ENCODE measurements at places on chromosomes 4 and X.

DNA sequence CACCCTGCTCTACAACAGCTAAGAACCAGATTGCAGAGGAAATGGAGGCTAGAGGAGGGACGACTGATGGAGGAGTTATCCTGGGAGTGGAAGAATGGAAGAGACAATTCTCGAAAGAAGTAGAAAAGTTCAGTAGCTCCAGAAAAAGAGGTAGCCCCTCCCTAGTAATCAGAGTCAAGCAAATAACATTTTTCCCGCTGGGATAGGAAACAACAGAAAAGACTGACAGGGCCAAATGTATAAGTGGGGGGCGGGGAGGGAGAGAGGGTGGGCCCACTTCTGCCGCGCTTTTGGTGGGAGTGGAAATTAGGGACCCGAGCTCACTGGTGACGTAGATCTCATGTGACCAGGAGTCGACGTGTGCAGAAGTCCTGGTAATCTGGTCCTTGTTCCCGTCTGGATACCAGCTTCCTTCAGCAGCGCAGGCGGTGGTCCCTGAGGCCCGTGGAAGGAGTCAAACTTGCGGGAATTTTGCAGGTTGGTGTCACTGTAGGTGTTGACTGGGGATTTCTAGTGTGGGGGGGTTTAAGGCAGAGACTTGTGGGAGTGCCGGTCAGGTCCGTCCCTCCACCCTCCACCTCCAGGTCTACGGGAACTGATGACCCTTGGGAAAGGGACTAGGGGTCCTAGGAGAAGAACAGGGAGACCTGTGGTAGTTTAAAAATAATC lies at the start of gene TCEAL9:
Gene TCEAL9, plus strand, starts transcription at position 377 of the 669 bp plus-strand sequence. CDS start 1,179 bp downstream, outside the sequence.
- DNase-seq = peak; percentile 41

DNA sequence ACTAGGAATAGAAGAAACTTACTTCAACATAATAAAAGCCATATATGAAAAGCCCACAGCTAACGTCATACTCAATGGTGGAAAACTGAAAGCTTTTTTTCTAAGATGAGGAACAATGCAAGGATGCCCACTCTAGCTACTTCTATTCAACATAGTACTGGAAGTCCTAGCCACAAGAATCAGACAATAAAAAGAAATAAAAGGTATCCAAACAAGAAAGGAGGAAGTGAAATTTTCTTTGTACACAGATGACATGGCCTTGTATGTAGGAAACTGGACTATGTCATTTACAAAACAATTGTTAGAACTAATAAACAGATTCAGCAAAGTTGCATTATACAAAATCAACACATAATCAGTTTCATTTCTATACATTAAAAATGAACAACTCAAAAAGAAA lies 25.5 kb upstream of the NXT2 start:
- no peak for DNase-seq

- no peak for DNase-seq
Observed at GRCh38 chrX:150352114-150352513, 11.0 kb upstream of the MAMLD1 start.

DNA sequence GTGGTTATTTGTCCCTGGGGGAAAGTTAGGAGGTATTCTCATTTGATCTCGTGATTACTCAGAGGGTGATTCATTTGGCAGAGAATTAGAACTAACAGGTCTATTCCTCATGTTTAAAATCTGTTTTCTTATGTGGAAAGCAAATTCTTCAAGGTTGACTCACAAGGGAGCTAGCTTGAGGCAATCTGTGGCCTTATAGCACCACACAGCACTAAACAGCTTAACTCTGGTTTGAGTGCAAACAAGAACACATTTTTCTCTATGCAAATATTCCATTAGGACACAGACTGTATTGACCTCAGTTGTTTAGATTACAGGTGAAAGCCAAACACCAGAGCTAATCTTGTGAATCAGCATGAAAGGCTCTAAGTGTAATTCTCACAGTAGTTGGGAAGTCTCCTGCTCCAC lies 694.4 kb upstream of the POU3F4 start:
- no peak for DNase-seq

DNA sequence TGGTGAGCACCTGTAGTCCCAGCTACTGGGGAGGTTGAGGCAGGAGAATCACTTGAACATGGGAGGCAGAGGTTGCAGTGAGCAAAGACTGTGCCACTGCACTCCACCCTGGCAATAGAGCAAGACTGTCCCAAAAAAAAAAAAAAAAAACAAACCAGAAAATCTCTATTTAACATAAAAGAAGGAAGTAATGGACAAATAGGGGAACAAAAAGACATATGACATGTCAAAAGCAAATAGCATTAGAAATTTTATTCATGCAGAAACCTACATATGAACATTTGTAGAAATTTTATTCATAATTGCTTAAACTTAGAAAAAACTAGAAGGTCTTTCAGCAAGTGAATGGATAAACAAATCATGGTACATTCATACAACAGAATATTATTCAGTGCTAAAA lies 97.1 kb upstream of the SH3RF1 start:
- no peak for DNase-seq

GRCh38 chr4:56372774-56373173 lies 14.5 kb downstream of the AASDH start:
- no peak for DNase-seq

DNA sequence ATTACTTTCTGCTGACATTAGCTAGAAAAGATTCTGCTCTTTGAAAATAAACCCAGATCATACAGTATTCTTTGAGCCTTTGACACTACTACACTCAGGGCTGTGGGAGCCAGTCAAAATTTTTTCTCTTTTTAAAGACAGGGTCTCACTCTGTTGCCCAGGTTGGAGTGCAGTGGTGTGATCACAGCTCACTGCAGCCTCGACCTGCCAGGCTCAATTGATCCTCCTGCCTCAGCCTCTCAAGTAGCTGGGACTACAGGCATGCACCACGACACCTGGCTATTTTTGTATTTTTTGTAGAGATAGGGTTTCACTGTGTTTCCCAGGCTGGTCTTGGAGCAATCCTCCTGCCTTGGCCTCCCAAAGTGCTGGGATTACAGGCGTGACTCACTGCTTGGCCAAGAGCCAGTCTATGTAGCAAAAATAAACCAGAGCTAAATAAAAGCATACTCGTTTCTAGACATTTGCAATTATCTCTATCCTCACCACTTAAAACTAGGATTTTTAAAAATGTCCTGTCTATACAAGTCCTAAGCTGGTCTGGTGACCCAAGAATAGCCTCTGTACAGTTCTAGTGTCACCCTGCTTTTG lies 43.2 kb downstream of the AKAP4 start:
- DNase-seq = no peak

DNA sequence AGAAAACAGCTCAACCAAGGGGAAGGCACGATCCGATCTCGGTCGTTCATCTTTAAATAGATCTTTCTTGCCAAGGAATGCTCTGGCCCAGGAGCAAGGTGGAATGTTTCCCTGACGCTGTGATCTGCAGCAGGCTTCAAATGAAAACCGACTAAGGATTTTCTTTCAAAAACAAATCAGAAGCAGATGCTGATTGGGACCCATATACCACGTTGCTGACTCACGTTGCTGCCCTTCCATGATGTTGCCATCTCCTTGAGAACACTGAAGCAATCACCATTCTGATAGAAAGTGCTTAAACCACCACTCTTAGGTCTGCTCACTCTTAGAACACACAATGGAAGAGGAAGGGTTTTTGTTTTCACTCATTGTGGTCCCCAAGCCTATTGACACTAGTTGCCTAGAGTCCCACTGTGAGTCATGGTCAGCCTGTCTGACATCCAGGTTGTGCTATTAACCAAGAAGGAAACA lies 26.1 kb downstream of the LAMTOR3 start:
- peak; percentile 13 for DNase-seq

DNA sequence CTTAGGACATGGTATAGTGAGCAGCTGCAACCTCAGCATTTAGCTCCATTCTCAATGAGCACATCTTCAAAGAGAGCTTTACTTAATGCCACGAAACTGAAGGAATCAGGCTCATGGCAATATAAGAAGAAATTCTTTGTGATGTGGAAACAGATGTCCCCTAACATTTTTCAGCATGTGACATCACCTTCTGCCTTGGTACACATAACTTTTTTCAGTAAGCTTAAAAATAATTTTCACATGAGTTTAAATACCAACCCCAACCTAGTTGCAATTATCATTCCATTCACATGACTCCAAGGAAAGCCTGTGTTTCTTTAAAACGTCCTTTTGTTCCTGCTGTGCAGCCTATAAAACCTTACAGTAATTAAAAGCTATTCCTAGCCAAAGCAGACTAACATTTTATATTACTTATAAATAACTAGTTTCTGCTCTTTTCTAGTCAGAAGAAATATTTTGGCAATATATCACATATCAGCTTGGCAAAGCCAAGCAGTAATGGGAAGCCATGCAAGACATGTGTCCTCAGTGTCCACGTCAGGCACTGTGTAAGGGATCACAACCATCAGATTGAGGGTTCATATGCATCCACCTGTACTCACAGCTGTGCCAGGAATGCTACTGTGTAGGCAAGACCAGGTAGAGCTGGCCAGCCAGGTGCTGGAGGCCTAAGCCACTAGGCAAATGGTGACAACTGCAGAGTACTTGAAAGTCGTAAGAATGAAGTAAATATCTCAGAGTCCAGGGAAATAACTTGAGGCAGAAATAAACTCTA lies 466.6 kb downstream of the INPP4B start:
- DNase-seq = peak; percentile 26

DNA sequence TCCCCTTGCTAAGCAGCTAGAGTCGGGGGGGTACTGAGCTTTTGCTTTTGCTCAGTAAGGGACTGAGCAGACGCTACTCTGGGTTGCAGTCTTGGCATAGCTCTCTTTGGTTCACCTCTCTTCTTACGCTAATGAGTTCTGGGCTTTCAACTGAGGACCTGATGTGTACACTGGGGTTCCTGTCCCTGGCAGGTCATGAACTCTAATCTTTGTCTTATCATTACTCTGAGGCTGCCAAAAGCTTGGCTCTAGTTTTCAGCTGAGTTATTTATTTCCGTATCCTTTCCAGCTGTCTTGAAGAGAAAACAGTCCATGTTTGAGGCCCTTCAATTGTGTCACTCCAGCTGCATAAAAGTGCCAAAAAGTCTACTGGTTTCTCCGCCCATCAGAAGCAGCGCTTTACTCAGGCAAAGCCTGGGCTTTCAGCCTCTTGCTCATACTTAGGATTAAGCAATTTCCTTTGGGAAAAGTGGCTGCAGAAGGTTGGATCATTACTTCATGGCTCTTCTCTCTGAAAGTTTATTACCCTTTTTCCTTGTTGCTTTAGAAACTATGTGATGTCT lies 121.0 kb upstream of the STOX2 start:
- DNase-seq = peak; percentile 41

DNA sequence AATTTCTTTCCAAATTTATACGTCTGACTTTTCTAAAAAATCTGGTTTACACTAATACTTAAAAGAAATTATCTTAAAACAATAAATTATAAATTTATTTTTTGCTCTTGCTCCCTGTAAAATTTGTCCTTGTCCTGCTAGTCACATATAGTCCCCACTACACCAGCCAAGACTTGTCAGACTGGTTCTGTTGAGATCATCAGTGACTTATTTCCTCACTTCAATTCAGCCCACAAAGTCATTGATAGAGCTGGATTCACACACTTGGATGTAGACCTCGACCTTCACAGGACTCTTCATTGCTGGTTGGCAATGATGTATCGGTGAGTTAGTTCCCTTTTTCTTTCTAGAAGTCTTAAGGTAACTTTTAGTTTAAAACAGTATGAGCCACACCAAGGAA lies at the start of gene TMPRSS11E:
Gene TMPRSS11E, plus strand, starts transcription at position 263 of the 400 bp plus-strand sequence. Its CDS starts 50 bp downstream, at position 313.
- DNase-seq = no peak

DNA sequence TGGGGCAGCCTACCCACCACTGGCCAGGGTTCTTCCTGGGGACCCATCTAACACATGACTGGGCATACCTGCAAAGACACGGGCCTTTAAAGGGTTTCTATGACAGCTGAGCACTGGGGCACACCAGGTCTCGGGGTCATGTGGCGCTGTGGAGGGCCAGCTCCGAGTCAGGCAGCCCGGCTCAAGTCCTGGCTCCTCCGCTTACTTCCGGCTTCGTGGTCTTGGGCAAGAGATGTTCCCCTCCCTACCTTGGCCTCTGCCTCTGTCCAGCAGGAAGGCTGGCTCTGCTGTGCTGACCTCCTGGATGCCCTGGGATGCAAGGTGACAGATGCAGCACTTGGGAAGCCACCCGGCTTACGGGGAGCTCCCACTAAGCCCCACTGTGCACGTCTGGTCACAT lies 37.6 kb downstream of the HTRA3 start:
- no peak for DNase-seq

- no peak for DNase-seq
Observed at GRCh38 chr4:22634541-22635181, 58.1 kb upstream of the GBA3 start.

- no peak for DNase-seq
Observed at GRCh38 chr4:31236020-31236638, 516.0 kb downstream of the PCDH7 start.

DNA sequence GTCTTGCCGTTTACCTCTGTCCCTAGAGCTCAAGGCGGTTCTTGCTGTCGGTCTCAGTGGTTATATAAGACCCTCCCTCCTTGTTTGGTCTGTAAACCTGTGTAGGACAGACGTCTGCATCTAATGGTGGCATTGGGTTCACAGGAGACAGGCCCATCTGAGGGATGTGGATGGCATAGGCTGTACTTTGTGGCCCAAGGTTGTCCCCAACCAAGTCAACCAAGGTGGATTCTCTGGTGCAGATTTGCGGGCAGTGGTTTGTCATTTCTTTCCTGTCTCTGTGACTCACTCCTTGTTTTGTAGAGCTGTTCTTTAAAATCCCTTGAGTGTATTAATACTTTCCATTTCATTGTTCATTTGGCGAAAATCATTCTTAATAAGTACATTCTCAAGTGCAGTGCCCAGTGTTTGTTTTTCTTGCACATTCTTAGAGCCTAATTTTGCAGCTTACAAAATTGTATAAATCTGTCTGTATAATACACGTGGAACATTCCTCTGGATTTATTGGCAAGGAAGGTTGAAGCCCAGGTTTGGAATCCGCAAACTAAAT lies 68.0 kb upstream of the TLR2 start:
- DNase-seq = no peak

GRCh38 chr4:105990933-105991332 lies 95.7 kb downstream of the NPNT start:
- peak; percentile 33 for DNase-seq

DNA sequence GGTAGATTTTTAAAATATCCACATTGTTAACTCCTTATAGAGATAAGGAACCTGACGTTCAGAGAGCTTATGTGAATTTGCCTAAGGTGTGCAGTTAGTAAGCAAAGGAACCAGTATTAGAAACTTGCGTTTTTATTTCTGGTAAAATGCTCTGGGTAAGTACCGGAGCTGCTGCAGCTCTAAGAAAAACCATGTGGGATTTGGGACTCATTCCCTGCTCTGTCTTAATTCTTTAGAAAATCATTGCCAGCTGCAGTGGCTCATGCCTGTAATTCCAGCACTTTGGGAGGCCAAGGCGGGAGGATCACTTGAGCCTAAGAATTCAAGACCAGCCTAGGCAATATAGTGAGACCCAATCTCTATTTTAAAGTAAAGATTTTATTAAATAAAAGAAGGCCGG lies 5.8 kb downstream of the CCKAR start:
- no peak for DNase-seq

GRCh38 chr4:64095398-64095797 lies 313.9 kb downstream of the TECRL start:
- DNase-seq = no peak
